ELF-1 (cell line): ENCODE measurements at places on chromosomes 16 and 17.

DNA sequence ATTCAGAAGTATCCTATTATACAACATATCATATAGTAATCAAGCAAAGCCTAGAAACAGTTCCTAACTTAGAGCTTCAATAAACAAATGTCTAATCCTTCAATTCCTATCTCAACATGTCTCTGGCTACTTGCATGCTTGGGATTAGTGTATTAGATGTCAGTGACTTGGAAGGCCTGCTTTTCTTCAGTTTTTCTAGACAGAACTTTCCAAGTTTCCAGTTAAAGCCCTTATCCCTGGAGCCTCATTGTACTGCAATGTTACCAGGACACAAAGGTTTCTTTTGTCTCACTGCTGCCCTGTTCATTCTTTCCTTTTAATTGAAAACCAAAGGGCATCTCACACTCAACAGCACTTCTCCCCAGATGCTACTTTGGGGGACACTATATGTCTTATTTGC, 16.5 kb downstream of the PSME3IP1 start:
- no peak for DNase-seq

DNA sequence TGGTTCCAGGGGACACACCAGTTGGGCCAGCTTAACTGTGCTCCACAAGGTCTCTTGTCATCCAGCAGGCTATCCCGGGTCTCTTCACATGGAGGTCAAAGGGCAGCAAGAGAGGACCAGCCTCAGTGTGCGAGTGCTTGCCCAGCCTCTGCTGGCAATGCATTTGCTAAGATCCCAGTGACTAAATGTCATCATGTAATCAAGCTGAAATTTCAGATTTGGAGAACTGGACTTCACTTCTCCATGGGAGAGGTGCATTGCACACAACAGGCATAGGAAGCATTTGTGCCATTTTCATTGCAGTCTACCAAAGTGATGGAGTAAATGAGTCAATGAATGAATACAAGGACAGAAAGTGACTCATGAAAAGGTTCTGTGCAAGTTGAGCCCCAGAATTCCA, 51.2 kb upstream of the KDM8 start:
- DNase-seq = no peak

DNA sequence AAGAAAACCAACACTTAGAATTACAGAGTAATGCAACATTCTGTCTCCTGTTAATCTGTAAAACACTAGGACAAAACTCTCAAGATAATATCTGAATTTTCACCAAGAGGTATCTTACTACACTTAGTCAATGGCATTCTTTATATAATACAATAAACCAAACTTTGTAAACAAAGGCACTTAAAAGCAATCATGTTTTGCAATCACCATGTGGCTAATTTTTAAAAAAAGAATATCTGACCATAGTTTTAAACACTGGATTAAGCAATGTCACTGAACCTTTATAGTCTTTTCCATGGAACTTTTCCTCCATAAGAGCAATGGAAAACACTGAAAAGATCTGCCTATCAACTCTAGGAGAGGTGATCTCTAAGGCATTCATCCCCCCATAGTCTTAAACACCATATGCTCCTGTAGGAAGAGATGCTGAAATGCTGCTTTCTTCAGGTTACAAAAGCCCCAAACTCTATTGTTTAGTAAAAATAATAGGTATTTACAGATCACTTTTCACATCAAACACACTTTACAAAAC, 144.2 kb upstream of the CORO6 start:
- DNase-seq = no peak

DNA sequence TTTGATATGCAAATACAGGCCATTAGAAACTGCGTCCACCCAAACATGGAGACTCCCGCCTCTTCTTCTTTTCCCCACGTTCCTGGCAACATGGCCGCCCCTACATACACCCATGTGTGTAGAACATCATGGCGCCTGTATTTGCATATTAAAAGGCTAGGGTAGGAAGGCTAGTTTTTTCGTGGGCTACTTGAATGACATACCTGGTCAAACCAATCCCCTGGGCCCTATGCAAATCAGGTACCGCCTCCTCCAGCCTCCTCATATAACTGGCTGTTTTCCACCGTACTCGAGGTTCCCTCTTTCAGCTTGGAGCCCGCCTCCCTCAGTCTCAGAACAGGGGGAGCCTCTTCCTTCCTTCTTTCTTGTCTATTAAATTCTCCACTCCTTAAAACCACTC, 840 bp upstream of the CD300LB start:
- peak; percentile 90 for DNase-seq

DNA sequence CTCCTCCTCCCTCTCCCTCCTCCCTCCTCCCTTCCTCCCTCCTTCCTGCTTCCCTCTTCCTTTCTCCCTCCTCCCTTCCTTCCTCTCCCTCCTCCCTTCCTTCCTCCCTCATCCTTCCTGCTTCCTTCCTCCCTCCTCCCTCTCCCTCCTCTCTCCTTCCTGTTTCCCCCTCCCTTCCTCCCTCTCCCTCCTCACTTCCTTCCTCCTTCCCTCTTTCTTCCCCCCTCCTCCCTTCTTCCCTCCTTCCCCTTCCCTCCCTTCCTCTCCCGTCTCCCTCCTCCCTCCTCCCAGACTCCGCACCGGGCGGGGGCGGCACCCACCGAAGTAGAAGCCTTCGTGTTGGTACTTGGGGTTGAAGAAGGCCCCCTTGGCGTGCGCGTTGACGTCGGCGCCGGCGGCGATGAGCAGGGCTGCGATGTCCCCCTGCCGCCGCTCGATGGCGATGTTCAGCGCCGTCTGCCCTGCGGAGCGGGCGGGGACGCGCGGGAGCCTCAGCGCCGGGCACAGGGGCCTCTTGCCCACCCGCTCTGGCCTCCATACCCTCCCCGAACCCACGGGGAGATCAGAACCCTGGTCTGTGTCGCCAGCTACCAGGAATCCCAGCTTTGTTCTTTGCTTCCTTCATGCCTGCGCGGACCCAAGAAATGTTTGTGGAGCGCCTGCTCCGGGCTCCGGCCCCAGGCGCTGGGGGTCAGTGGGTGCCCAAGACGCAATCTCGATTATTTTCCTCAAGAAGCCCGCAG, 22.2 kb downstream of the TRPV3 start:
- DNase-seq = peak; percentile 92

DNA sequence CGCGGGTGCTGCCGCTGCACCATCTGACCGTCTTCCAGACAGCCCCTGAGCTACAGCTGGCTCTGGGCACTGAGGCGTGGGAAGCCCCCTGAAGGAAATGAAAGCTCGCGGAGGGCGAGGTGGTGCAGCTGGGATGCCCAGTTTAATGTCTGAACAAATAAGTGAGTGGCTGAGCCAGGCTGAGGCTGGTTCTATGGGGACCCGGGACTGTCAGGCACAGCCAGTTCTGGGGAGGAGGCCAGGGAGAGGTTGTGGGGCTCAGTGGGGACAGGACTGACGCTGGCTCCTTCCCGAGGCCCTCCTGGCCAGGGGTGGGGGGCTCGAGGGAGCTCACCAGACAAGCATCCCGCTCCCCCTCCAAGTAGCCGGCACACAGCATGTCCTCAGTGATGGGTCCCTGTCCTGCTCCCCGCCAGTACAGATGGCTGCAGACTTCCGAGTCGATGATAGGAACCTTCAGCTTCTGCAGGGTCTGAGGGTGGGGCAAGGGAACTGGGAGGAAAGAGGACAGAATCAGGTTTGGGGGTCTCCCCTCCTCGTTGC, 4.4 kb downstream of the PRSS22 start:
- DNase-seq = no peak

GRCh38 chr17:31476525-31477416, 85.3 kb downstream of the RAB11FIP4 start:
- DNase-seq = no peak

DNA sequence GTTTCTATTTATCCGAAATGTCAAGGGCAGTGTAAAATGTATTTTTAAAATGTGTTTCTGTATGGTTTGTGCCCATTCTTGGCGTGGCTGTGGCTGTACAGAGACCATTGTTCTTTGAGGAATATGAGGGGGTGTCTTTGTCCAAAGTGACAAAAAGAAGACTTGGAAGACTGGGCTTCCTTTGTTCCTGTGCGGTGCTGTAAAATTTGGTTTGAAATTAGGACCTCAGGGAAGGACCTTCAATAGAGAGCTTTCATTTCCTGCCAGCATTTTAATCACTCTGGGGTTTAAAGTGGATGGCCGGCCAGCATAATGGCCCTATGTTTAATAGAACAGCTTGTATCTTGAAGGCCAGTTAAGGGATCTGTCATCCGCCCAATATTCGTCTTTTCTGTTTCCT, 190.1 kb upstream of the TBX2 start:
- DNase-seq = no peak

- no peak for DNase-seq
These were observed 21.9 kb downstream of the ST3GAL2 start for GRCh38 chr16:70416748-70417616.

- DNase-seq = no peak
These were observed 575.2 kb upstream of the CDH11 start for GRCh38 chr16:65697065-65697464.

DNA sequence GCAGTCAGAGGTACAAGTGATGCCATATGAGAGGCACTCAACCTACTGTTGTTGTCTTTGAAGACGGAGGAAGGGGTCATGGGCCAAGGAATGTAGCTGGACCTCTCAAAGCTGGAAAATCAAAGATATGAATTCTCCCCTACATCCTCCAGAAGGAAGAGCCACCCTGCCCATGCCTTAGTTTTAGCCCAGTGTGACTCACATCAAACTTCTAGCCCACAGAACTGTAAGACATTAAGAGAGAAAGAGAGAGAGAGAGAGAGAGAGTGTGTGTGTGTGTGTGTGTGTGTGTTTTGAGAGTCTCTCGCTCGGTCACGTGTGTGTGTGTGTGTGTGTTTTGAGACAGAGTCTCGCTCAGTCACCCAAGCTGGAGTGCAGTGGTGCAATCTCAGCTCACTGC, 87.1 kb downstream of the STX8 start:
- no peak for DNase-seq

- DNase-seq = peak; percentile 65
These were observed 34.8 kb downstream of the C17orf67 start for GRCh38 chr17:56798916-56799315.

DNA sequence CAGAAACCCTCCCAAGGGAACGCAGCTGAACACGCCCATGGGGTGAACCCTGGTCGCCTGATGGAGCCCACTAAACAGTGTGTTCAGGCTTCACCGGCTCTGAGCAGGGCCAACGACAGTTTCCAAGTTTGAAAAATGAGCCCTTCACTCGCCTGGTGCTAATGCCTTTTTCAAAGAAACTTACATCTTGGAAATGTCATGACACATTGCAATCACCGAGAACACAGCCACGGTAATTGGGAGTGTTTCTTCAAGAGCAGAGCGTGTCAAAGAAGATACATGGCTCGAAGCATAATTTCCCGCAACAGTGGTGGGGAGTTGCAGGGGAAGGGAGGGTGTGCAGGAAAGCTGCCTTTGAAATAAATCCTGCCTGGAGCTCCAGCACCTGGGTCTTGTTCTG, 463.2 kb downstream of the TMEM114 start:
- DNase-seq = no peak

DNA sequence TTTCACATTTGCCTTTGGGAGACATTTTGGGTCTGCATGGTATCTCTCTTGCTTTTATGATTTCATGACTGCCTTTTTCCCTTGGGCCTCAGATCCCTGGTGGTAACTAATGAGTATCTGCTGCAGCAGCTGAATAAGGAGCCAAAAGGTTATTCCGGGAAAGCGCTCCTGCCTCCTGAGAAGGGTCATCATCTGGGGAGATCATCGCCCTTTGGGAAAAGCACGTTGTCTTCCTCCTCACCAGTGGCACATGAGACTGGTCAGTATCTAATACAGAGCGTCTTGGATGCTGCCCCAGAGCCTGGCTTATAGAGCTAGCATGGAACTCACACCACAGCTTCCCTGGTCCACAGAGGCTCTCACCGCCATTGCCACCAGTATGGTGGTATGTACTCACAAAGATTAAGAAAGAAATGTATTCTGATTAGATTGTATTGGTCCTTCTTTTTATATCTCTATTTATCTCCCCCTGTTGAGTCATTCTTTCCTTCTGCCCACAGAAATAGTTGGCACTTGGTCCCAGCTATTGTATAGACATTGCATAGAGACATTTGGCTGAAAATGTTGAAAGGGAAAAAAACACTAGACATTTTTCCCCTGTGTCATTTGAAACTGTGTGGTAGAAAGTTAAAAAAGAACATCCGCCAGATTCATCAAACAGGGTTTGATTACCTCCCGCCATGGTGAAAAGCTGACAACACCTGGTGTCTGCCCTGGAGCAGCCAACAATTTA, 8.4 kb downstream of the TPPP3 start:
- no peak for DNase-seq

- peak; percentile 51 for DNase-seq
These were observed 2.7 kb upstream of the TRAF7 start for GRCh38 chr16:2152695-2153506.

DNA sequence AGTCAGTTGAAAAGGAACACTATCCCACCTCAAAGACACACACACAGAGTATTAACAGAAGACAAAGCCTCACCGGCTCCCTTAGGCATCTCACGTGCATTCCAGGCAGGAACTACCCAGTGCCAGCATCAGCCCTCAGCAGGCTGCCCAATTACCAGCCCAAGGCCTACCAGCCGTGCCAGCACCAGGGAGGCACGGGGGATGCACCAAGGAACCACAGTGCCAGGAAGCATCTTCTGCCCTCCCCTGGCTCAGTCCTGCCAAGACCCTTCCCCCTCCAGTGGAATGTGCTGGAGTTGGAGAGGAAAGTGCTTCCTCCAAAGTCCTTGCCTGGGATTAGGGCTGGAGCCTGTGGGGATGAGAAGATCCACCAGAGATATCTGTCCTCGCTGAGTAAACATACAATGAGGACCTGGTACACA, 11.0 kb upstream of the KRT19 start:
- DNase-seq = peak; percentile 65

- DNase-seq = no peak
These were observed 163.8 kb downstream of the MYO1D start for GRCh38 chr17:32713081-32713480.

DNA sequence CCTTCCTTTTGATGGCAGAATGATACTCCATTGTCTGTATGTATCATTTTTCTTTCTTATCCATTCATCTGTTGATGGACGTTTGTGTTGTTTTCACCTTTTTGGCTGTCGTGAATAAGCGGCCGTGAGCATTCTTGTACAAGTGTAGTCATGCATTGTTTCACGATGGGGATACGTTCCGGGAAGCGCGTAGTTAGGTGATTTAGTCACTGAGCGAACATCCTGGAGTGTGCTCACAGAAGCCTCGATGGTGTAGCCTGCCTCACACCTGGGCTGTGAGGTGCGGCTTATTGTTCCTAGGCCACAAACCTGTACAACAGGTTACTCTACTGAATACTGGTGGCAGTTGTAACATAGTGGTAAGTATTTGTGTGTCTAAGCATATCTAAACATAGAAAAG, 136.5 kb downstream of the CMIP start:
- DNase-seq = no peak

- no peak for DNase-seq
These were observed 1.7 kb downstream of the MYH11 start for GRCh38 chr16:15854906-15855703.
